Panc1 (cell line): ENCODE measurements at places on chromosomes 1 and 21. TPM values are rescaled to one million over a fixed set of nuclear protein-coding genes. Genes with fewer than 3 reads are reported as not detected.

GRCh38 chr21:32562426-32562825 lies 22.9 kb downstream of the TCP10L start:
- no peak for DNase-seq

GRCh38 chr1:54220004-54220811 lies 20.2 kb downstream of the MRPL37 start:
- DNase-seq = no peak

- peak; percentile 20 for DNase-seq
These were observed 2.1 kb downstream of the SASS6 start for GRCh38 chr1:100130552-100131077.

GRCh38 chr1:109197158-109198042 lies 16.3 kb upstream of the SARS1 start:
- peak; percentile 43 for DNase-seq

GRCh38 chr21:25375675-25376074 lies 231.6 kb downstream of the MRPL39 start:
- no peak for DNase-seq

GRCh38 chr1:61588736-61589672 lies 135.9 kb downstream of the TM2D1 start:
- peak; percentile 50 for DNase-seq

DNA sequence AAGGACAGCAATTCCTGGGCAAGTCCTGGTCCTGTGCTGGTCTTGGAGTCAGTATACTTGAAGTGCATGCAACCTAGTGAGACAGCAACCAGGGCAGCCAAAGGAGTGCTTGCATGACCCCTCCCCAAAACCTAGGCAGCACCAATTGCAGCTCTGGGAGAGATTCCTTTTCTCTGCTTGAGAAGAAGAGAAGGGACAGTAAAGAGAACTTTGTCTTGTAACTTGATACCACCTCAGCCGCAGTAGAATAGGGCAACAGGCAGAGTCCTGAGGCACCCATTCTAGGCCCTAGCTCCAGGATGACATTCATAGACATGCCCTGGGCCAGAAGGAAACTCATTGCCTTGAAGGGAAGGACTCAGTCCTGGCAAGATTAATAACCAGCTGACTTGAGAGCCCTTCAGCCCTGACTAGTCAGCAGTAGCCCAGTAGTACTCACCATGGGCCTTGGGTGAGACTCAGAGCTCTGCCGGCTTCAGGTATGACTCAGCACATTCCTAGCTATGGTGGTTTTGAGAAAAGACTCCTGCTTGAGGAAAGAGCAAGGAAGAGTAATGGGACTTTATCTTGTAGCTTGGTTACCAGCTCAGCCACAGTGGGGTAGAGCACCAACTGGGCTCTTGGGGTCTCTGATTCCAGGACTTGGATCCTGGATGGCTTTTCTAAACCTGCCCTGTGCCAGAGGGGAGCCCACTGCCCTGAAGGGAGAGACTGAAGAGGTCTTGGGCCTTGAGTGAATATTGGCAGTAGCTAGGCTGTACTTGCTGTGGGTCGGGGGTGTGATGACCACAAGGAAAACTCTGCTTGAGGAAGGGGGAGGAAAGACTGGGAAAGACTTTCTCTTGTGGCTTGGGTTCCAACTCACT lies 51.7 kb upstream of the ACADM start:
- no peak for DNase-seq

GRCh38 chr1:226125831-226126230 lies 60.7 kb downstream of the ACBD3 start:
- no peak for DNase-seq

- DNase-seq = no peak
These were observed 115.6 kb downstream of the APP start for GRCh38 chr21:26055010-26055409.

DNA sequence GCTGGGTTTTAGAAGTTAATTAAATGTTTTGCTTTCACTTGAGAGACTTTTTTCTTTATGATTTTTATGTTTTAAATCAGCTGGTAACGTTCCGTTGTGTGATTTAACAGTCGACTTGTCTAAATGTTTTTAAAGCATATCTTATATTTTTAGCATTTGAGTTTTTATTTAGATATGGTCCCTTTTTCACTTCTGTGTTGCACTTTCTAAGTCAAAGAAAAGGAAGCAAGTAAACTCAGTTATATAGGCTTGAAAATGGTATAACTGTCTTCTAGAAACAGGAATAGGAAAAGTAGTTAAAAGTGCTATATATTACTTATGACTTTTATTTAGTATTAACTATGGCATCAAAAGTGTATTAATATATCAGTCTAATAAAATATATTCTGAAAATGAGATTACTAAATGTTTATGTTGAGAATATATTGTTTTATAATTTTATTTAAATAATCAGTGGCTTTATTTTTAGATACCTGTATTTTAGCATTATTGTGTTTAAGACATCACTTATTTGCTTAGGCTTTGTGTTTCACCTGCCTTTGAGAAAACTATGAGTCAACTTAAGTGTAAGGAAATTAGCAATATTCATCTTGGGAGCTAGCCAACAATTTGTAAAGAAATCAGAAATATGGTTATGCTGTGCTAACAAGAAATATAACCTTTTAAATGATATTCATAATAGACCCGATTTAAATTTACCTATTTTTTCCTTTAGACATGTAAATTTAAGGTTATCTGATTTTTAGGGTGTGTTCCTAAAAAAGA lies 60.5 kb downstream of the RABGAP1L start:
- DNase-seq = no peak

DNA sequence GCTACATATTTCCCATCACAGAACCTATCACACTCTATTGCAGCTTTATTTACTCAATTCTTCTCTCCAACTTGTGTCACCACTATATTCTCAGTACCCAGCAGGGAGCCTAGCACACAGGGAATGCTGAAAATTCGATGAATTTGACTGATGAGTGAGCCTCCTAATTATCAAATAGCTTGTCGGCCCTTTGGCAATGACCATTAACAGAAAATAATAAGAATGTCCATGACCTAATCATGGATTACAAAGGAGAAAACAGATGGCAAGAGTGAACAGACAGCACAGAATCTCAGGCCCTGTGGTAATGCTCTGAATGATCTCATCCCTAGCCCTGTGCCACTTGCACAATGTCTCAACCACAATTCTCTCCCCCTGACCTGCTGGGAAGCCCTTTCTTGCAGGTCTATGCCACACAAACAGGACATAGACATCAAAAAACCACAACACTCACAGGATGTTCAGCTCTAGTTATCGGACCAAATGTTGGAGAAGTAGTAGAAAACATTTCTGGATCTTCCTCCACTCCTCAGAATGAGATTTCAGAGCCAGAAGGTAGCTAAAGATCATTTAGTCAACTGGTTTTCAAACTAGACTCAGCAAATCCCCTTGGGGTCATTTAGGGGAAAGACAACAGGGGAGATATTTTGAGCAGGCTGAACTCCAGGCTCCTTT lies 68.4 kb downstream of the LUZP1 start:
- peak; percentile 68 for DNase-seq

- DNase-seq = no peak
These were observed 75.7 kb upstream of the NRIP1 start for GRCh38 chr21:15140321-15141019.

GRCh38 chr1:202143011-202143767 lies 1.3 kb downstream of the ARL8A start:
- DNase-seq = no peak

DNA sequence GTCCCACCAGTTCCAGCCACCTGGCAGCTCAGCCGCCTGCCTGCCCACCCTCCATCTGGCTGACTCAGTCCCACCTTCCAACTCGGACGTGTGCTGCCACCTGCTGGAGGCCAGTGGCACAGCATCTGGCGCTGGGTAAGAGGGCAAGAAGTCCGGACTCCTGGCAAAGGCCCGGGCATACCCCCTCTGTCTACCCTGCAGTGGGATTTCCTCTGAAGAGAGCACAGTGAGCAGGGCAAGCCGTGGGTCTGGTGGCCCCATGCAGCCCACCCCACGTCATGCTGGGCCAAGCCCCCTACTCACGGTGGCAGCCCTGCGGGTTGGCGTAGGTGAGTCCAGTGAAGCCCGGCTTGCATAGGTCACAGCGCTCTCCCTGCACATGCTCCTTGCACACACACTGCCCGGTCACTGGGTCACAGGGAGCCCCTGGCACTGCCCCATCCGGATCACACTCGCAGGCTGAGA lies 24.5 kb downstream of the LAMB3 start:
- peak; percentile 43 for DNase-seq

DNA sequence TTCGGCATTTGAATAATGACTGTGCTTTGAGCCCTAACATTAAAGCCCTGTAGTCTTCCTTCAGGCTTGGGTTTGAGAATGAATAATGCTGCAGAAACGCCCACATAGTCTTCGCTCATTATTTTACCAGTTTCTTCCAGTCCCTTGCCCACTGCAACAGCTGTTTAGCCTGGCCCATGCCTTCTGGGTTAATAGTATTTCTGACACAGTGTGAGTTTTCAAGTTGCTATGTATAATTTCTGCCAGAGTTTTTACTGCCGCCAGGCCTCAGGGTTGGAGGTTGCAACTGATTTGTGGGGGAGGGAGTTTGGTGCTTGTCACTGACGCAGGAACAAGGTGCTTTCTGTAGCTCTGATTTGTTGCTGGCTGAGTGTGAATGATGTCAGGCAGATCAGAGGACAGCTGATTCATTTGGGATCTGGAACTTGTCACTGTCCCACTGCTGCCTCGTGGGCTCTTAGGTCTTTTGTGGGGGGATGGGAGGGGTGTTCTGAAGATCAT lies 109.8 kb downstream of the MAST2 start:
- DNase-seq = no peak

- DNase-seq = no peak
These were observed 19.8 kb upstream of the PRDM16 start for GRCh38 chr1:3049164-3049563.

- no peak for DNase-seq
These were observed 241.8 kb upstream of the IRF2BP2 start for GRCh38 chr1:234851450-234852438.

DNA sequence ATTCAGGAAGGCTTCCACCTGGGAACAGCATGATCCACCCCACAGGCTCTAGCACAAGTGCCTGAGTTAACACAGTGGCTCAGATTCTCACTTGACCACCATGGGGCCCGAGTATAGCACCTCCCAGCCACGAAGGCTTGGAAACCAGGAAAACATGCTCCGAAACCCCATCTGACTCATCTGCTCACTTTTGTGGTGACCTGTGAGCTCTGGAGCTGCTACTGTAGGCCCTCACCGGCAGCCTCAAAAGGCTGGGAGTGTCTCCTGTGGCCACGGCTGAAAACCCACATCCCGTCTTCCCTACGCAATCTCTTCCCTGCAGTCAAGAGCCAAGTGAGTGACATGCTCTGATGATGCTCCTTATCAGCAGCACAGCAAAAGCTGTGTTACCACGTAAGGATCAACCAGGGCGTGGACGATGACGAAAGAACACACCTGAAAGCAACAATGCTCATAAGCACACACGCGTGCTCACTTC lies 81.4 kb downstream of the TGFBR3 start:
- DNase-seq = no peak

- DNase-seq = no peak
These were observed 3.3 kb upstream of the FAM78B start for GRCh38 chr1:166170075-166170474.

GRCh38 chr1:17742583-17742982 lies 12.6 kb upstream of the ACTL8 start:
- no peak for DNase-seq

DNA sequence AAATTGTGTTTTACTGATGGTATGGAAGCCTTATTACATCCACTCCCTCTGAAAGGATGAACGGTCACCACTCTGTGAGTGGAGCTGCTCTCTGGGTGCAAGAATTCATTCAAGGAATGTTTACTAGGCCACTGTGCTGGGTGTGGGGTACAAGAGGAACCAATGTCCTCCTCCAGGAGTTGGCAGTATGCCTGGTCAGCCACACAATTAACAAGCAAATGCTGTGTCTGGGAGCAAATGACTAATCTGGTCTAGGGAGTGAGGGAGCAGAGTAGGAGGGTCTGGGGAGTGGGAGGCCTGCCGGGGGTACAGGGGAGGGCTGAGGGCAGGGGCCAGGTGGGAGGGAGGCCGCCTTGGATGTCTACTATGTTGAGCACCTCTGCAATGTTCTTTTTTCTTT lies 27.2 kb upstream of the TDRD10 start:
- DNase-seq = no peak

DNA sequence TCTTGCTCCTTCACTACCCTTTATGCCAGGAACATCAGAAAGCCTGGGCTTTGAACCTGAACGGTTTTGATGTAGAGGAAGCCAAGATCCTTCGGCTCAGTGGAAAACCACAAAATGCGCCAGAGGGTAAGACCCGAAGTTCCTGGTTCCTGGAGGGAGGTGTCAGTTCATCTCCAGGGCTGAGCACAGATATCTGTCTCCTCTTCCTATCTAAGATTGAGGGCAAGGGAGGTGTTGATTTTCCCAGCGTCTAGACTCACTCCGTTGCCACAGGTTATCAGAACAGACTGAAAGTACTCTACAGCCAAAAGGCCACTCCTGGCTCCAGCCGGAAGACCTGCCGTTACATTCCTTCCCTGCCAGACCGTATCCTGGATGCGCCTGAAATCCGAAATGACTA lies 915 bp downstream of the CDC20 start:
- no peak for DNase-seq

Gene RGS18
- not detected for total RNA-seq

Gene ANKRD45
- not detected for total RNA-seq

Gene GPR37L1
- 0.44 TPM for total RNA-seq

Gene CFAP126
- total RNA-seq = not detected

Gene AGL
- total RNA-seq = 12.0 TPM

Gene TBX19
- 2.2 TPM for total RNA-seq

Gene ELAVL4
- not detected for total RNA-seq

Gene DCDC2B
- total RNA-seq = not detected

Gene TYW3
- total RNA-seq = 20.0 TPM

Gene OR2AK2
- total RNA-seq = not detected
